ENCODE measurements at places on chromosomes 5 and 9.

- DNase-seq, result no peak
Observed at GRCh38 chr5:949815-950560, 57.3 kb downstream of the TRIP13 start.

DNA sequence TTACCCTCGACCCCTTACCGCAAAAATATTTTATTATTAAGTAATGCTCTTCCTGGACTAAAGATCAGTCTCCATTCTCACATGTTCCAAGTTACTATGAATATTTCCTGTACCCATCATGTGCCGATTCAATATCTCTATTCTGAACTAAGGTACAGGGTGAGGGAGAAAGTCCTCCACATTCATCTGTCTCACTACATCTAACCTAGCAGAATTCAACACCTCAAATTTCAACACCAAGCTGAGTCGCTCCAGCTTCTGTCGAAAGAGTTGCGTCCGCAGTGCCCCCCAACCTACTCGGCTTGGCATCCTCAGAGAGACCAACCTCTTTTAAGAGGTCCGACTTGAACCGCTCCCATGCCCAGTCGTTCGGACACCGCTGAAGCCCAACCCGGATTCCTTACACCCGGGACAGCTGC lies 1.0 kb downstream of the CERT1 start:
- DNase-seq, result no peak

DNA sequence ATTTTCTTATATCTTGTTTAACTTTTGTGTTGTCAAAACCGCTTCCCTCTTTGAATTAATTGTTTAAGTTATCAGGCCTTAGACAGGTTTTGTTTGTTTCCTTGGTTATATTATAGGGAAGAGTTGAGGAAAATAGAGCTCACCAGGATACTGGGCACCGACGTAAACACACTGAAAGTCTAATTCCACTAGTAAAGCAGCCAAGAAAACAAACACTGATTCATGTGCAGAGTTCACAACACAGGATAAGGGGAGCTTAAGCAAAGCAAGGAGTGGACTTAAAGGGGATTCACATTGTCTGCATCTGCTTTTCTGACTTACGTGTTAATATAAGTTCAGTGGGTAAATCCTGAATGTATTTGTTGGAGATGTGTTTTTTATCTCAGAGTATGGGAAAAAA lies 139.0 kb upstream of the CDH6 start:
- no peak for DNase-seq

GRCh38 chr9:21615446-21615845 lies 133.3 kb upstream of the IFNE start:
- no peak for DNase-seq

- no peak for DNase-seq
Observed at GRCh38 chr5:133785182-133785581, 172.8 kb upstream of the FSTL4 start.

- DNase-seq, result peak; percentile 68
Observed at GRCh38 chr9:21995006-21995665, 545 bp downstream of the CDKN2B-AS1 start.

- DNase-seq, result peak; percentile 13
Observed at GRCh38 chr5:133321833-133322420, 270.1 kb downstream of the HSPA4 start.

- no peak for DNase-seq
Observed at GRCh38 chr5:15933259-15934207, 246.1 kb downstream of the MARCHF11 start.

- DNase-seq, result no peak
Observed at GRCh38 chr5:57598097-57598496, 115.5 kb upstream of the ACTBL2 start.

DNA sequence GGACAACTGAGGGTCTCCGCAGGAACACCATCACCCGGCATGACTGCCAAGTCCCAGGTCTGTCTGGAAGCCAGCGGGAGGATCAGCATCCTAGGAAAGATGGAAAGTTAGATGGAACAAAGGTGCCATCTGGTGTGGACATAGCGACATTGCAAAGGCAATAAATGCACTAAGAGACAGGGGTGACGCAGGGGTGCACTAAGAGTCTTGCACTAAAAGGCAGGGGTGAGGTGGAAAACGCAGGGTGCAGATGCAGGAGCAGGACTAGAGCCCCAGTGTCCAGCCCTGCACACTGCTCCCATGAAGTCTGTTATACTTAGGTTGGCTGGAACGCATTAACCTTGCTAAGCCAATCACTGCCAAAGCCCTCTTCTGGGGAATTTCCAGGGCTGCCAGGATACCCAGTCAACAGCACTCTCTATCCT lies 15.5 kb downstream of the ATOX1 start:
- DNase-seq, result no peak

DNA sequence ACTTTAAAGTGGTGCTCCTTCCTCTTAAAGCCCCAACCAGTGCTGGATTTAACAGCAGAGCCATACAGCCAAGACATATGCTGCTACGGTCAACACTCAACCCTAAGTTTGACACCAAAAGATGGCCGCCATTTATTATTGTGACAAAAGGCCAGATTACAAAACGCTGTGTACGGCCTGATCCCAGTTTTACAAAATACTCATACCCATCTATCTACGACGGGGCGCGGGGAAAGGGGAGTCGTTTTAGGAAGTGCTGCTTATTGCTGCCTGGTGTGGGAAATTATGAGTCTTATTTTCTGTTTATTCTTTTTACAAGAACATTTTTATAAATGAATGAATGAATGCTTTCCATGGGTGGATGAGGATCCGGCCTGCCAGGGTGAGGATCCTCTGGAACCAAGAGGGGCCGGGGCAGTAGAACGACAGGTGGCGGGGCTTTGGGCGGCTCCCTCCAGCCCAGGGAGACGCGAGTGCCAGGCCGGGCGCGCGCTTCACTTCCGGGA lies 457 bp upstream of the IDNK start:
- no peak for DNase-seq

GRCh38 chr5:135095871-135096270 lies 61.8 kb upstream of the PITX1 start:
- DNase-seq, result no peak

DNA sequence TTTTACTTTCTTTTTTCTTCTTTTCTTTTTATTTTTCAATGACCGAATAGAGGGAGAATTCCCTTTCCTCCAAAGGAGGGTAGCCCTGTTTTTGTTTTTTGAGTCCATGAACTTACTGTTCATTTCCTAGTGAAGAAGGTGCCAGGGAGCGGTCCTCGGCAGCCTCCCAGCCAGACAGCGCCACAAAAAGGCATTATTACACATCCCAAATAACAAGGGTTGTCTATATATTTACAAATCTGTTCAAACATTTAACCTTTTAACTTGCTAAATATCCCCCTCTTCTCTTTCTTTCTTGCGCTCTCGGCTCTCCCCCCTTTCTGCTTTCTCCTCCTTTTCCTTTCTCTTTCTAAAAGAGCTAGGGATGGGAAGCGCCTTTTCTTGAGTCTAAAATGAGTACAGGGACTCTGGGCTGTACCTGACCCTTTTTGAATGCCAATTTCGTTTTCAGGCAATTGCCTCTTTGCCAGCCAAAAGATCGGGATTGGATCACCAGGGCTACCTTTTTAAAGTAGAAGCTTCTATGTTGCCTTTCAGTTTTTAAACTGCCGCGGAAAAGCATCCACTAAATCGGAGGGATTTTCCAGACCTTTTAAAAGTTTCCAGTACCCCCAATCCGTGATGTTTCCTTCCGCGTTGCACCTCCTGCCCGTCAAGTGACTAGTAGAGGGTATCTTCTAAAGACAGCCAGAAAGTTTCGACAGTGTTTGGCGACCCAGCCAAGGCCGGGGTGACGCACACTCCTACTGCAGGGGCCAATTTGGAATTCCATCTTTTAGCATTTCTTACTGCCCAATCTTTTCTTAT lies 125.6 kb downstream of the TMEM161B start:
- no peak for DNase-seq

- no peak for DNase-seq
Observed at GRCh38 chr5:178440181-178440580, 150.0 kb downstream of the COL23A1 start.

DNA sequence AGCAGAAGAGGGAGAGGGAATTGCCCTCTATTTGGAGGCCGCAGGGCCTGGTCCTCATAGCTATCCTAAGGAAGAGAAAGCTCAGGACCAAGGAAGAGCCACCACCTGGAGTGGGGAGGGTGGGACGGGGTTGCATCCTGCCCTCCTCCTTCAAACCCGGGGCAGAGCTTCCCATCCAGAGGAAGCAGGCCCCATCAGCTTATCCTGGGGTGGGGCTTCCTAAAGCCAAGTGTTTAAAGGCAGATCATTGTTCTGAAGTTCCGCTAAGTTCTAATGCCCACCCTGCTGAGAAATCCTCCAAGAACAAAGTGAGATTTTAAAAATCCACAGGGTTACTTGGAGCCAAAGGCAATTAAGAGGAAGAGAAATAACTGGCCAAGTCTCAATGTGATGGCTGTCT lies 210.3 kb downstream of the C9orf152 start:
- no peak for DNase-seq

- no peak for DNase-seq
Observed at GRCh38 chr5:50583621-50584020, 82.8 kb upstream of the PARP8 start.

DNA sequence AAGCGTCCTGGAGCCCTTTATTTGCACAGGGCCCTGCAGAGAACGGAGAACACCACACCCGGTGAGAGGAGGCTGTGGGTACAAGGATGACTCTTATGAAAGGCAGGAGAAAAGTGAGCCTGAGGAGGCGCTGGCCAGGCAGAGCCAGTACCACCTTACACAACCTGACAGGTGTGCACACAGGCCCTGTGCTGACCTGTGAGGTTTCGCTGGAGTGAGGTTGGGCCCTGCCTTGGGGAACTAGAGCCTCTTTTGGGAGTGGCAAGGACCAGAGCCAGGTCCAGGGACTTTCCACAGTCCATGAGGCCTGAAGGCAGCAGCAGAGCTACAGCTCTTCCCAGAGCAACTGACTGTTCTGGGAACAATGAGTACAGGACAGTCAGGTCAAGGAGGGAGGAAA lies 3.1 kb downstream of the SRD5A1 start:
- DNase-seq, result no peak

- DNase-seq, result no peak
Observed at GRCh38 chr5:1468247-1468612, 23.0 kb upstream of the SLC6A3 start.

DNA sequence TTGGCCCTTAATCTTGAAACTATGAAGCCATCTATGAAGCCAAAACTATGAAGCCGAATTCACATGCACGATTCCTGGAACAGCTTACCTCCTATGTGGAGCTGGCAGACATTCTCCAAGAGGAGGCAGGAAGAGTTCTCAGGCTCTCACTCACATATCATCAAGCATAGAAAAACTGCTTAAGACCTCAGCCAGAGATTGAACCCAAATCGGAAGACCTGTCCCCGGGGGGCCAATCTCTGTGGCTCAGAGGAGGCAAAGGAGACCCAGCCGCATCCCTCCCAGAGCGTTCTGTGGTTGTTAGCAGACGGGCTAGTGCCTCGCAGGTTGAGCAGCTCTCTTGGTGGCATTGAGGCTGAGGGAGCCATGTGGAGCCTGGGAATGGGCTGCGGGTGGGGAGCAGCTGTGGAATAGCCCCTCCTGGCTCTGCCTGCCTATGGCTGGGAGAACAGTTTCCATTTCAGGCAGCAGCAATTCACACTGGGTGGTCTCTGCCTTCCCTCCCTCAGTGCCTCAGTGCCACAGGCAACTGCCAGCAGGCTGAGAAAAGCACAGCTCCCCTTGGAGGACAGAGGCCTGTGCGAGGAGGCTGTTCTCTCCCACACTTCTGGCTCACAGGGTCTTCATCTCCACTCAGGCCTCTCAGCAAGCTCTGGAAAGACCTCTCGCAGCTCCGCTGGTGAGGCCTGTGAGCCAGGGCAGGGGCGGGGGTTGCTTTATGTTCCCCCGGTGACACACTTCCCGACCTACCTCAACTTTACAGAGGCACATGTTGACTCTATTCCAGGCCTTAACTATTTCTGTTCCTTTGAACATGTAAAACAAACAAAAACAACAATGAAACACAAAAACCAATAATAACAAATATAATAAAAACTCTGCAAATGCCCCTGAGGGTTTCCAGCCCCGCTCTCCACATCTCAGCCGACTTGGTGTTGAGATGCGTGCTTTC lies 17.4 kb upstream of the TMEM174 start:
- DNase-seq, result no peak

- no peak for DNase-seq
Observed at GRCh38 chr9:98580956-98581355, 127.8 kb downstream of the GABBR2 start.

- DNase-seq, result no peak
Observed at GRCh38 chr9:115063058-115063845, 54.7 kb downstream of the TNC start.
